ENCODE measurements at places on chromosomes 3 and 15. TPM values are rescaled to one million over a fixed set of nuclear protein-coding genes. Genes with fewer than 3 reads are reported as not detected.
A peak's percentile ranks its signal among the peaks of the same experiment; 100 is the strongest.

GRCh38 chr15:50911621-50912020 is 3.1 kb downstream of the AP4E1 start:
- DNase-seq, result no peak

GRCh38 chr3:172808969-172809546 is 58.5 kb downstream of the ECT2 start:
- DNase-seq, result no peak

DNA sequence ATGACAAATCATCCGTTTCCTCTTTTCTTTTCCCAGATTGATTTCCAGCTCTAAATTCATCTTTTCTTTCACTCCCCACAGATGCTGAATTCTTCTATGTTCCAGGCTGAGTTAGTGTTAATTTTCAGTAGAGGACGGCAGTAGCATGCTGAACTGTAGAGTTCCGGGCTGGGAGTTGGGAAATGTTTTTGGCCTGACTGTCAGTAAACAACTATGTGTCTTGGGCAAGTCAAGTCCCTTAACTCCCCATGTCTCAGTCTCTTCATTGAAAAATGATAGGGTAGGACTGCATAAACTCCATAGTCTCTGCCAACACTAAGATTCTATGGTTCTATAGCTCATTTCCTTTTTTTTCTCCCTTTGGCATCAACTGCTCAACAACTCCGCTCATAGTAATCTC is 333.9 kb downstream of the TIGIT start:
- peak; percentile 36 for DNase-seq

DNA sequence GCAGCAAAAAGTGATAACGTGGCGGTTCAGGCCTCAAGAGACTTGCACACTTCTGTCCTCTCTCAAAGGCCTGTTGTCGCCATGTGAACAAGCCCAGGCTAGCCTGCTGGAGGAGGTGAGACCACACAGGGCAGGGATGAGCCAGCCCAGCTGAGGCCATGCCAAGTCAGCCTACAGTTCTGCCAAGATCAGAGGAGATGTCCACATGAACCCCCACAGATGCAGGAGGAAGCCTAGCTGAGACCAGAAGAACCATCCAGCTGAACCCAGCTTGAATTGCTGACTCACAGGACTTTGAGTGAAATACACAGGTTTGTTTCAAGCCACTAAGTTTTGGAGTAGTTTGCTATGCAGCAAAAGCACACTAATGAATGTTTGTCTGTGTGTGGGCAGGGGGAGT is 50.3 kb upstream of the SEC13 start:
- DNase-seq, result no peak

DNA sequence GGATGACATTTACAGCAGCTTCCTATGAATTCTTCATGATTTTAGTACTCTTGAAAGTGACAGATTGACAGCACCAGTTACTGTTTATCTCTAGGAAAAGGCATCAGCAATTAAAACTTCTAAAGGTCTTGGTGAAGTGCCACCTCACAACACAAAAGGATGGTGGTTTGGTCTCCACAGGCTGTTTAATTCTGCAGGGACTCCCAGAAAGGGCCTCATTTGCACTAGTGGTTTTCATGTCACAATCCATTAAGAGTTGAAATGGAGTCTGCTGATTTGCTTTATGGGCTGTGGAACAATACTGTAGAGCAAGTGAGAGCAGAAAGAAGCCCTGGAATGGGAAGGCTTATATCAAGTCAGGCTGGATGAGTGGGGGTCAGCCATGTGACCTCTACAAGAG is 225.3 kb upstream of the KCNMB2 start:
- DNase-seq, result no peak

Gene SUCNR1
- total RNA-seq, result 0.05 TPM

GRCh38 chr3:145776782-145777408 is 384.1 kb downstream of the PLOD2 start:
- peak; percentile 21 for DNase-seq

- DNase-seq, result no peak
Measured at GRCh38 chr15:72785841-72786240, 2.3 kb upstream of the ADPGK start.

Gene ATP8B4
- 2.6 TPM for total RNA-seq

GRCh38 chr3:155418407-155418806 is 124.9 kb upstream of the STRIT1 start:
- no peak for DNase-seq

Gene KLHL40
- total RNA-seq, result 1.5 TPM

DNA sequence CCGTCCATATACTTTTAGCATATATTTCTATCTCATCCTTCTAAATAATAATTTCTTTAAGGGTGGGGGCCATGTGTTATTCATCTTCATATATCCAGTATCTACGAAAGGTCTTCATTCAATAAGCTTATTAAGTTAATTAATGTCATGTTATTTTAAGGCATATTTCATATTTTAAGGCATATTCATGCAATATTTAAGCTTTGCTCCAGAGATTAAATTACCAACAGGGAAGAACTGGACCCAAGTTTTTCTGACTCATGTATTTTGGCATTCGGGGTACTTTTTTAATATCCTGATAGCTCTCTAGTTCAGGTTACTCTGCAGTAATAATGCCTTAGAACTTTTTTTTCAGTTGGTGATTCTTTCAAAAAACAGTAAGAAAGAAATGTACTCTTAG is 27.4 kb downstream of the PHC3 start:
- no peak for DNase-seq

Gene ERICH6
- not detected for total RNA-seq

DNA sequence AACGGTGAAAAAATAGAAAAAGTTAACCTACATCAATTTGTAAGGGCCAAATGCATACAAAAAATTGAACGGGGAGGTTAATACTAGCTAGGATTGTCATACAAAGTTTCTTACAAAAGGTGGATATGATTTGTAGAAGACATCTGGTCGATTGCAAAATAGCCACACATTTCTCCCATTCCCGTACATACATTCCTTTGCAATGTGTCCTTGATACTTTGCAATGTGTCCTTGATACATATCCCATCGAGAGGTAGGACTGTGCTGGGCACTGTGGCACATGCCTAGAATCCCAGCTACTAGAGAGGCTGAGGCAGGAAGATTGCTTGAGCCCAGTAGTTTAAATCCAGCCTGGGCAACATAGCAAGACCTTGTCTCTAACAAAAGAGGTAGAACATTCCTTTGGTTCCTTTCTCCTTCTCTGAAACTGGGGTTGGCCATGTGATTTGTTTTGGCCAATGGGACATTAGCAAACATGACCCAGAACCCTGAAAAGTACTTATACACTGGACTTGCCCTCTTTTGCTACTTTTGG is 9.5 kb downstream of the TTBK2 start:
- no peak for DNase-seq

Gene ROPN1
- 0.49 TPM for total RNA-seq

Gene LDHAL6B
- not detected for total RNA-seq

Gene PPARG
- total RNA-seq, result 13.0 TPM

DNA sequence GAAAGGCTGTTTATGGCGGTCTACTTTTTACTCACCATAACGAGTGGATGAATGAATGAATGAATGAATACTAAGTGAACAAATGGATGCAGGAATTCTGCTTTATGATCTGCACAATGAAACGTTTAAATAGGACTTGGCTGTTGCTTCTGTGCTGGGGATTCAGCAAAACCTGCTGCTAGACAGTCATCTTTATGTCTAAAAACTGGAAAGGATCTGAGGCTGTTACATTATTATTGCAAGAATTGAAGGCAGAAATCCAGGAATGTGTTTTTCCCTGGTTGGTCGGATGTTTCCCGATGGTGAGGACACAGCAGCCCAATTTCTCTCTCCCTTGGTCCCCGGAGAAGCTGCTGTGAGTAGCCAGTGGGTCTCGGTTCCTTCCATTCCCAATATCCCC is 94.2 kb downstream of the GABRG3 start:
- DNase-seq, result no peak

Gene ANKDD1A
- 1.5 TPM for total RNA-seq

Gene LRTM1
- not detected for total RNA-seq

DNA sequence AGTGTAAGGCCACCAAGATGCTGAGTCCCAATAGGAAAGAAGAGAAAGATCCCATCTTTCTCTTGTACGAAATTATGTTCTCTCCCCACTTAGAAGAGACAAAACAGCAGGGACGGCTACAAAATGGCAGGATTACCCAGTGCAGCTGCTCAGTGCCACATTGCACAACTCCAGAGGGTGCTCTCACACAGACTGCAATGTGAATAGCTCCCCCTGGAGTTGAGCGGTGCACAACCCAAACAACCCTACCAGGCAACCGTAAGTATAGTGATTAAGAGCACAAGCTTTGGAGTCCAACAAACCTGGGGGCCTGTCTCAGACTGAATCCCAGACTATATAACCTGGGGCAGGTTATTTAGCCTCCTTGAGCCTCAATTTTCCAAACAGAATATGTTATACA is 3.1 kb upstream of the BHLHE40 start:
- peak; percentile 34 for DNase-seq

DNA sequence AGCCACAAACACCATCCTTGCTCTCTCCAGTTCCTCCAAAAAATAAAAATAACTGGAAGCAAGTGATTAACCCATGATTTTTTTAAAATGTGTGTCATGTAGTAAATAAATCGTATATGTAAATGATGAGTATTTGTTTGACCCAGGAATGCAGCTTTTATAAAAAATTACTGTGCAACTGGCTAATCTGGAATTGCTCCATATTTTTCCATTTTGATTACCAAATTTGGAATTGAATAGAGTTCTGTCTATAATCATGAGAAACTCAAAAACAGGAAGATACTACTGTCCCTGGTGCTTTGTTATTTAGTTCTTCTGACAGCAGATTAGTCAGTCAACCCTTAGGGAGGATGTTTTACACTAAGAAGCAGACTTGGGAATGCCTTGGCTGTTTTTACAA is 116.2 kb downstream of the CCNL1 start:
- DNase-seq, result no peak

All from heart right ventricle (tissue), 16 donors.